ENCODE measurements at places on chromosomes 7 and 10.

GRCh38 chr7:151508991-151509390 lies 10.7 kb downstream of the RHEB start:
- no peak for DNase-seq
- H3K4me3 ChIP-seq = no peak overlapping the region
- no peaks in the 10 kb centered on the region for H3K36me3 ChIP-seq
- H3K27ac ChIP-seq = no peak overlapping the region
- no peaks in the 10 kb centered on the region for H3K27me3 ChIP-seq

- peaks cover 3% of the 10 kb centered on the region for H3K36me3 ChIP-seq
- peak; percentile 11 for DNase-seq
- no peak overlapping the region for H3K27ac ChIP-seq
- H3K4me1 ChIP-seq = no peaks in the 10 kb centered on the region
- no peak overlapping the region for H3K4me3 ChIP-seq
Observed at GRCh38 chr7:1700086-1700485, 30.0 kb downstream of the ELFN1 start.

- no peak overlapping the region for H3K4me3 ChIP-seq
- H3K27me3 ChIP-seq = no peaks in the 10 kb centered on the region
- no peaks in the 10 kb centered on the region for H3K4me1 ChIP-seq
Observed at GRCh38 chr10:28181478-28182096, 121.3 kb downstream of the MPP7 start.

DNA sequence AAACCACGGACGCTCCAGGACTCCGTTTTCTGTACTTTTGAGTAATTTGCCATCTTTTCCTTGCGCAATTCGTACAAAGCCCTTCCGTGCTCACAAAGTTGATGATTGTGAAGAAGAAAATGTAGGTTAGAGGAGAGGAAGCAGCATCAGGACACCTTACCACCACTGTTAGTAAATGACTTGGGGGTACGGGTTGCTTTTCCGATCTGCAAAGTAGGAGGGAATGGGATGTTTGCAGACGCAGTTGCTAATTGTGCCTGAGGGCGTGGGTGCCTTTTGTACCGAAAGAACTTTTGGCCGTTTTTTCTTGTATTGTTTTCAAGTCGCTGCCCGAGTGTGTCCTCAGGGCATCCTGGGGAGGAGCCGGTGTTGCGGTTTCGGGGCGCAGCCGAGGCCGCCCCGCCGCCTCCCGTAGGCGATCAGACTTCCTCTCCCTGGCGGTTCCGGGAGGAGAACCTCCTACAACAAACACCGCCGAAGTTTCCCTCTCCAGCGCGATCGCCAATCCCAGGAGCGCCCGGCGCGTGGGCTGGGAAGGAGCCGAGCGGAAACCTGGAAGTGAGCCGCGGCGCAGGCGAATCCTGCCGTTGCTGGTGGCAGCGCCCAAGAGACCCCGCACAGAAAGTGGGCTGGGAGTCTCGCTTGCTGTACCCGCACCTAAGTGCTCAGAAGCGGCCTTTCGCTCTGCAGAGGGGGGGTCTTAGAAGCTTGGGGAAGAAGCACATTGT lies 1.0 kb downstream of the PRR15 start:
- H3K4me1 ChIP-seq = peaks cover 1% of the 10 kb centered on the region
- peaks cover 16% of the 10 kb centered on the region for H3K36me3 ChIP-seq
- DNase-seq = peak; percentile 43

DNA sequence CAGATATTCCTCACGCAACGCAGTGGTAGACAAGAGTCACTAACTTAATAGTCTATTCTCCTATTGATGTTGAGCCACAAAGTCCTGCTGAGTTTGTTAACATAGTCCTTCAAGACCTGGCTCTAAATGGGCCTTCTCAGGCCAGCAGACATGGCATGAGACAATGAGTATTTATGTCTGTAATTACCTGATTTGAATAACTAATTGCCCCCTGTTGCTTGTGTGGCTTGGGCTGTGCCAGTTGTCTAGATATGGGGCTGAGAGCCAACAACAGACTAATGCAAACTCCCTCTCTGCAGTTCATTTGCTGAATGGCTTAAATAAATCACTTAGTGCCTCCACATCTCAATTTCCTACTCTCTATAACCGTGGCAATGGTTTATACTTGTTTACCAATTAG lies 65.5 kb upstream of the VWC2 start:
- no peak for DNase-seq
- H3K4me1 ChIP-seq = no peaks in the 10 kb centered on the region
- H3K27me3 ChIP-seq = no peaks in the 10 kb centered on the region
- no peak overlapping the region for H3K4me3 ChIP-seq
- H3K36me3 ChIP-seq = peaks cover 1% of the 10 kb centered on the region

GRCh38 chr7:7980134-7980533 lies 11.5 kb downstream of the GLCCI1 start:
- no peaks in the 10 kb centered on the region for H3K27me3 ChIP-seq
- no peak overlapping the region for H3K4me3 ChIP-seq
- no peak for DNase-seq
- H3K36me3 ChIP-seq = no peaks in the 10 kb centered on the region

DNA sequence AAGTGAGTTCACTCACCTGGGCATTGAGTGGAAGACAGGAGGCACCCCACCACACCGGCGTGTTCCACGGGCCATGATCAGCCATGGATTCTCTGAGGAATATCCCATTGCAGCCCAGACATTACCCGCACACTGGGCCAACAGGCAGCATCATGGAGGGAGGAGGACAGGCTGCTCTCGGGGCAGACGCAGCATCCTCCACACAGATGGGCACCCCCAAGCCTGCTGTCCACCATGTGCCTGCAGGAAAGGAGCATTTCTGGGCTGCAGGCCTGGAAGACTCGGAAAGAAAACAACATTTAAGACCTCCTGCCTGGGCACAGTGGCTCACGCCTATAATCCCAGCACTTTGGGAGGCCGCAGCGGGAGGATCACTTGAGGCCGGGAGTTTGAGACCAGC lies 71.0 kb upstream of the SH2B2 start:
- H3K27ac ChIP-seq = no peak overlapping the region
- H3K36me3 ChIP-seq = peaks cover 22% of the 10 kb centered on the region
- no peak overlapping the region for H3K4me3 ChIP-seq
- H3K4me1 ChIP-seq = no peaks in the 10 kb centered on the region
- H3K27me3 ChIP-seq = no peaks in the 10 kb centered on the region

GRCh38 chr7:15370441-15370840 lies 191.4 kb downstream of the AGMO start:
- no peak for DNase-seq
- H3K4me3 ChIP-seq = no peak overlapping the region
- H3K27me3 ChIP-seq = no peaks in the 10 kb centered on the region
- H3K27ac ChIP-seq = no peak overlapping the region
- no peaks in the 10 kb centered on the region for H3K36me3 ChIP-seq
- H3K4me1 ChIP-seq = no peaks in the 10 kb centered on the region

GRCh38 chr7:130872756-130873448 lies 138.9 kb upstream of the KLF14 start:
- H3K27me3 ChIP-seq = no peaks in the 10 kb centered on the region
- no peak overlapping the region for H3K4me3 ChIP-seq
- no peak for DNase-seq
- no peaks in the 10 kb centered on the region for H3K4me1 ChIP-seq

- H3K4me3 ChIP-seq = no peak overlapping the region
- no peak overlapping the region for H3K27ac ChIP-seq
- DNase-seq = no peak
- H3K27me3 ChIP-seq = no peaks in the 10 kb centered on the region
Observed at GRCh38 chr7:1090686-1091643, 3.1 kb downstream of the GPER1 start.

GRCh38 chr7:88669913-88670312 lies 89.6 kb upstream of the ZNF804B start:
- H3K27me3 ChIP-seq = no peaks in the 10 kb centered on the region
- no peak for DNase-seq
- H3K4me1 ChIP-seq = peaks cover under 1% of the 10 kb centered on the region
- H3K27ac ChIP-seq = no peak overlapping the region
- H3K4me3 ChIP-seq = no peak overlapping the region

DNA sequence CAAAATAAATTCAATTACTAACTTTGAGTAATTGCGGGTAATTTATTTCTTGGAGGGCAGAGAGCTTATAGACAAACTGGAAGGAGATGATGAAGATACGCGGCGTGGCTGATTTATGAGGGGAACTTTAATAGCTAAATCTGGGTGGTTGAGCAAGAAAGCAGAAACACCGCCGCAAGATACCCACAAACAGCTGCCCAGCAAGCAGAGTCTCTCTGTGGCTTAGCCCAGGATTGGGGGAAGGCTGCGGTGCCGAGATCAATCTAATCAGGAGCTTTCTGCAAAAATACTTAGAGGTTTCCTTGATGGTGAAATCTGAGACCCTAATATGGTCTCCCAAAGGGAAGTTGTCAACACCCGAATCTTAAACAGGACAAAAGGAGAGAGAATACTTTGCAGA lies 94.9 kb upstream of the MGMT start:
- H3K36me3 ChIP-seq = no peaks in the 10 kb centered on the region
- H3K27ac ChIP-seq = no peak overlapping the region
- H3K4me1 ChIP-seq = no peaks in the 10 kb centered on the region

- no peak for DNase-seq
- H3K36me3 ChIP-seq = peaks cover 30% of the 10 kb centered on the region
- no peaks in the 10 kb centered on the region for H3K27me3 ChIP-seq
- H3K4me1 ChIP-seq = no peaks in the 10 kb centered on the region
Observed at GRCh38 chr7:112866424-112866823, 76.2 kb upstream of the TMEM168 start.

- H3K27ac ChIP-seq = no peak overlapping the region
- H3K4me1 ChIP-seq = no peaks in the 10 kb centered on the region
- H3K36me3 ChIP-seq = no peaks in the 10 kb centered on the region
- H3K4me3 ChIP-seq = no peak overlapping the region
Observed at GRCh38 chr10:118816471-118817168, 61.9 kb upstream of the CACUL1 start.

- no peak overlapping the region for H3K27ac ChIP-seq
- H3K36me3 ChIP-seq = no peaks in the 10 kb centered on the region
- no peak for DNase-seq
- no peak overlapping the region for H3K4me3 ChIP-seq
Observed at GRCh38 chr7:115552766-115553165, 477.8 kb downstream of the TFEC start.

DNA sequence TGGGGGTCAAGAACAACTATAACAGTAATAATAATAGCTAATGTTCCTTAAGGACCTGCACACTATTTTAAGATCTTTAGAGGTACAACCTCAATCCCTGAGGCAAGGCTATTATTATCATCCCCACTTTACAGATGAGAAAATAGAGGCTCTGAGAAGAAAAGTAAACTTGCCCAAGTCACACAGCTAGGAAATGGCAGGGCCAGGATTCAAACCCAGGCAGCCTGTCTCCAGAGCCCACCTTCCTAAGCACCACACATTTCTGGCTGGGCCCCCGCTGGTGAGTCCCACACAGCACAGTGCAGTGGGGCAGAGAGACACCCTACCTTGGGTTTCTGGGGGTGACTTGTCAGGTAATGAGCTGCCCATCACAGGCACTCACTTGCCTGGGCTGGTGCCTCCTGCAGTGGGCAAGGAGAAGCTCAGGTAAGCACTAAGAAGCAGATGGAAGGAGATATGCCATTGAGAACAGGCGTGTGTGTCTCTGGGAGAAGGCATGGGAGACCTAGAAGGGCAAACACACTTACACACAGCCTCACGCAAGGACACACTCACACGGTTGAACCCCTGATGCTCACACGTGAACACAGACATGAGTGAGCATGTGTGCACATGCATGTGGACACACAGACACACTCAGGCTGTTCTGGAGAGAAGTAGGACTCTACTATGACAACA lies 104.4 kb upstream of the ZMIZ1 start:
- H3K27me3 ChIP-seq = no peaks in the 10 kb centered on the region
- DNase-seq = no peak
- peaks cover 12% of the 10 kb centered on the region for H3K4me1 ChIP-seq
- no peak overlapping the region for H3K4me3 ChIP-seq

- H3K27ac ChIP-seq = no peak overlapping the region
- no peak overlapping the region for H3K4me3 ChIP-seq
- no peaks in the 10 kb centered on the region for H3K27me3 ChIP-seq
Observed at GRCh38 chr10:536371-536925, 153.0 kb downstream of the DIP2C start.

GRCh38 chr7:146741911-146742310 lies 625.3 kb downstream of the CNTNAP2 start:
- H3K27ac ChIP-seq = no peak overlapping the region
- H3K27me3 ChIP-seq = no peaks in the 10 kb centered on the region
- no peak overlapping the region for H3K4me3 ChIP-seq
- no peak for DNase-seq

Data from H9 (cell line).